ENCODE measurements at places on chromosomes 2 and 18.

- peak; percentile 16 for DNase-seq
Observed at GRCh38 chr2:40096360-40096759, 317.3 kb upstream of the THUMPD2 start.

DNA sequence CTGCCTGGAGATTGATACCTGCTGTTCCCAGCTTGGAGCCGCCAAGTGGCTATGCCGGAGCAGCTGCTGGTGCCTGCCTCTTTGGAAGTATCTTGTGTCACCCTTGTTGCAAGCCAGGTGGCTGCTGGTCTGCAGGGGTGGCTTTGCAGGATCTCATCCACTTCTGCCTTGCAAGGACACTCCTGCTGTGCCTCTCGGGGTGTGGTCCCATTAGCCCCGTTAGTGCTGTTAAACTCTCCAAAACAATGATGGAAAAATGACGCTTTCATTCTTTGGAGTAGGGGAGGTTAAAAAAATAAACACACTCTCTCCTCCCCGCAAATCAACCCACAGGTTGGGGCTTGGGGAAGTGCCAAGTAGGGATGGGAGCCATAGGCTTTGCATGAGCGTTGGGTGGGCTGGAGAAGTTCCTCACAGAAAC lies 352.8 kb downstream of the RNF144A start:
- DNase-seq = peak; percentile 57

GRCh38 chr2:218229239-218229638 lies 12.2 kb downstream of the ARPC2 start:
- DNase-seq = no peak

GRCh38 chr2:26179446-26179913 lies 6.6 kb downstream of the GAREM2 start:
- DNase-seq = no peak

DNA sequence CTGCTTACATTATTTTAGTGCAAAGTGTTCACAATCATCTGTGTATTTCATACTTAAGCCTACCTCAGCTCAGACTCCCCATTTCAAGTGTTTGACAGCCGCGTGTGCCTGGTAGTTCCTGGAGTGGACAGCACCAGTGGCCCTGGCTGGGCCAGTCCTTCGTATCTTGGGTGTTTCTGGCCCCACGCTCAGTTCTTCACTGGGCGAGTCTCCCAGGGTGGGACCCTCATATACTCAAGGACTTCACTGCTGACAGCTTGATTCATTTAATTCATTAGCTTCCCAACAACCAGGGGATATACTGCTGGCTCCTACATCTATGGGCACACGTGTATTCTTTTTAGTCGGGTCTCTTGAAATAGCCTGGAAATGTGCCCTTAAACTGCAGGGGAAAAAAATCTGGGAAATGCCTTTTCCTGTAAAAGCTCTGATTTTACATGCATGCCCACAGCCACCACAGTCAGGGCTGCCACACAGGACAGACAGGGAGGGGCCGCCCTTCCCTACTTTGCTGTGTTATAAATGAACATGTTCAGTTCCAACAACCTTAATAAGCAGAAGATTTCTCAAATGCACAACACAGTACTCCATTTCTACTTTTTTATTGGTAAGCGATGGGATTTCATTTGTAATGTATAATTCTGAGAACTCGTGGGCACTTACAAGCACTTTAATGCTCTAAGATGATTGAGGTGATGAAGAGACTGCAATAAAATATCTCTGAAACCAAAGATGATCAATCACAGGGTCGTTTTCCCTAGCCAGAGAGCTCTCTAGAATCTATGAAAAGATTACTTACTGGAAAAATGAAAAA lies 205.5 kb upstream of the REV1 start:
- no peak for DNase-seq

GRCh38 chr2:27870724-27871123 lies 19.5 kb downstream of the RBKS start:
- DNase-seq = no peak

GRCh38 chr18:76493213-76494161 lies 1.6 kb downstream of the ZNF516 start:
- DNase-seq = peak; percentile 57

- no peak for DNase-seq
Observed at GRCh38 chr2:26530696-26531095, 52.8 kb upstream of the OTOF start.

DNA sequence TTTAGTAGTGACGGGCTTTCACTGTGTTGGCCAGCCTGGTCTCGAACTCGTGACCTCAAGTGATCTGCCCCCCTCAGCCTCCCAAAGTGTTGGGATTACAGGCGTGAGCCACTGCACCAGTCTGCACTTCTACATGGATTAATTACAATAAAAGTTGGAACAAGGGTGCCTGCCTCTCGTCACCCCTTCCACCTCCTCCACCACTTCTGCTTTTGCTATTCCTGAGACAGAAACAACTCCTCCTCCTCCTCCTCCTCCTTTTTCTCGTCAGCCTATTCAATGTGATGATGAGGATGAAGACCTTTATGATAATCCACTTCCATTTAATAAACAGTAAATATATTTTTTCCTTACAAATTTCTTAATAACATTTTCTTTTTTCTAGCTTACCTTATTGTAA lies 35.2 kb downstream of the SRBD1 start:
- DNase-seq = no peak

GRCh38 chr2:204187229-204188083 lies 250.9 kb downstream of the ICOS start:
- DNase-seq = no peak

- DNase-seq = no peak
Observed at GRCh38 chr2:110104025-110104771, 11.4 kb downstream of the MALL start.

- DNase-seq = peak; percentile 26
Observed at GRCh38 chr2:151638191-151638933, 95.9 kb downstream of the NEB start.

GRCh38 chr2:220101980-220102379 lies 474.6 kb downstream of the SLC4A3 start:
- DNase-seq = no peak

DNA sequence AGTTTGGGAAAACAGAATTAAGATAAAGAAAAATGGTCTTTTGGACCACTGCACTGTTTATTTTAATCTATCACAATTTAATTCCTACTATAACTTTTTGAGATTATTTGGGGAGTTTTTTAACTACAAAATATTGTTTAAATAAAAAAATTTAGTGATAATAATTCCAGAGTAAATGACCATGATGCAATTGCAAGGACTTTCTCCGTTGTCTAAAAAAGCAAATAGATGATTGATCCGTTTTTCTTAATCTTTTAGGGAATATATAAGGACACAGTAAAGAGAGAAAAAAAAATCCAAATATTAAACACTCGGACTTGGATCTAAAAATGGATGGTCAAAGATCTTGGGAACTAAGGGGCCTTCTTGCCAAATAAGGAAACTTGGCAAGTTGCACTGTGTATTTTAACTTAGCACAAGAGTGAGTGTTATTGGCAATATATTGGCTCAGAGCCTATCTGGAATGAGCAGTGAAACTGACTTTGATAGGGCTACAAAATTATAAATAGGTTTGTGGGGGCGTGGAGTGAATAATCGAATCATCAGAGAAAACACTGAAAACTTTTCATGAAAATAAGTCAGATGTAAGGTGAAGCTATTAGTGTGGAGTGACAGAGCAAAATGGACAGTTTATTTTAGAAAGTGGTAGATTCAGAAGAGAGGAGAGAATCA lies 2.0 kb downstream of the MAP3K20 start:
- DNase-seq = no peak

- peak; percentile 39 for DNase-seq
Observed at GRCh38 chr2:238370823-238371372, 50.6 kb downstream of the TRAF3IP1 start.

DNA sequence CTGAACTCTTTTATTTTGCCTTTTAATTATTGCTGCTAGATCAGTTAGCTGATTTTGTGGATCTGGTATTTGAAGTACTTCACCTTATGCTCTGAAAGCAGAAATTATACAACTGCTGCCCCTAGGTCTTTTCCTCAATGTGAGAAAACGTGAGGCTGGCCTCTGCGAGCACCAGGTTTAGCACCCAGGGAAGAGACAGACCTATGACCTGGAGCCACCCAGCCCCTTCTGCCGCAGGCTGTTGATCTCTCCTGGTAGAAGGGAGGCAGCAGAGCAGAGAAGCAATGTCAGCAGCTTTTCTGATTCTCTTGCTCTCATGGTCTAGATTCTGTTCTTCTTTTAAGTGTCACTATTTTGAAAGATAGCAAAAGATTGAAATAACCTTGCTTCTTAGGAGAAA lies 19.9 kb downstream of the TRAPPC12 start:
- no peak for DNase-seq

DNA sequence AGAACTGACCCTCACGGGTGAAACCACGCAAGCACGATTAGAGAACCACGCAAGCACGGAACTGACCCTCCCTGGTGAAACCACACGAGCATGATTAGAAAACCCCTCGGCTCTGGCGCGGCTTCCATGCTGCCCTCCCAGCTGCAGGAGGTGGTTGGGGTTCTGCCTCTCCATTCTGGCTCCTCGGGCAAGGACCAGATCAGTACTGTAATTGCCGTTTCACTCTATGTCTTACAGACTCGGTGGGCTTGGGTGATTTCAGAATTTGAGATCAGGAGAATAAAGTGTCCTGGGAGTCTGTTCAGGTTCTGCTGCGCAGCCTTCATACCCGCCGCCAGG lies 58.3 kb upstream of the KCNG2 start:
- DNase-seq = no peak

DNA sequence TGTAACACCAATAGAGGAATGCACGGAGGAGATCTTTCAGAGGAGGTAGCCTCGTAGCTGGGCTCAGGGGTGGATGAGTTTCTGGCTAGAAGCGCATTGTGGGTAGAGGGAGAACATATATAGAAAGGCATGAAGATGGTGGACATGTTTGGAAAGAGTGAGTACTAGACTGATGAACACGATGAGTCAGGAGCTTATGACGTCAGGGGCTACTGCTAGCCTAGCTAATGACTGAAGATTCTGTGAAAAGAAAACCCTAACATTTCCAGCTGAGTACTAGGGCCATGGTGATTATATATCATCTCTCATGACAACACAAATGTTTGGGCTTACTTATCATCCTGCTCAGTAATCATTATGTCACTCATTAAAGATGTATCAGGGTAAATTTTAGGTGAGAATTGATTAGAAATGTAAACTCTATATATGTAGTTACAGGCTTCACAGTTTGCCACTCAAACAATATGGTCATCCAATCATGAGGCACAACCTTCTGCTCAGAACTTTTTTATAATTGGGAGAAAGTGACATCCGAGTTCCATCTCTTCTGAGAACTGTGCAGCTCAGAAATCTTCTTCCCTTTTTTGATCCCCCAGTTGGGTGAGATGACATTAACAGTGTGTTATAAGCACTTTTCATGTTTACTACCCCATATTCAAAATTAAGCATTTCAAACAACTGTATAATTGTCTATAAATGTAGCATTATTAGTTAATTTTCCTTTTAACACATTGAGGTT lies 22.2 kb upstream of the IL1RN start:
- DNase-seq = no peak

DNA sequence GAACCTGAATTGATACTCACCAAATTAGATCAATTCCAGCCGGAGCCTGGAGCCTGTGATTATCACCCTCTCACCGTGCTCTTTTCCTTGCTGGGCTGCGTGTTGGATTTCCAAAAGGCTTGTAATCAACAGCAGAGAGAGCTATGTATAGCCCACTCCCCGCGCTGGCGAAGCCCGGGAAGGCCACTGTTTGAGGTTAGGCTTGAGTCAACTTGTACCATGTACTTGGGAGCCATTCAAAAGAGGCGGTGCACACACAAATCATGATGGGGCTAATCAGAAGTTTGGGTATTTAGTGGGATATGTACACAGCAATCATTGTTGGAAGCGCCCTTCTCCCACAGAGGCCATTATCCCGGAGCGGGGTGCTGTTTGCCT lies 151.6 kb downstream of the GLI2 start:
- DNase-seq = no peak

DNA sequence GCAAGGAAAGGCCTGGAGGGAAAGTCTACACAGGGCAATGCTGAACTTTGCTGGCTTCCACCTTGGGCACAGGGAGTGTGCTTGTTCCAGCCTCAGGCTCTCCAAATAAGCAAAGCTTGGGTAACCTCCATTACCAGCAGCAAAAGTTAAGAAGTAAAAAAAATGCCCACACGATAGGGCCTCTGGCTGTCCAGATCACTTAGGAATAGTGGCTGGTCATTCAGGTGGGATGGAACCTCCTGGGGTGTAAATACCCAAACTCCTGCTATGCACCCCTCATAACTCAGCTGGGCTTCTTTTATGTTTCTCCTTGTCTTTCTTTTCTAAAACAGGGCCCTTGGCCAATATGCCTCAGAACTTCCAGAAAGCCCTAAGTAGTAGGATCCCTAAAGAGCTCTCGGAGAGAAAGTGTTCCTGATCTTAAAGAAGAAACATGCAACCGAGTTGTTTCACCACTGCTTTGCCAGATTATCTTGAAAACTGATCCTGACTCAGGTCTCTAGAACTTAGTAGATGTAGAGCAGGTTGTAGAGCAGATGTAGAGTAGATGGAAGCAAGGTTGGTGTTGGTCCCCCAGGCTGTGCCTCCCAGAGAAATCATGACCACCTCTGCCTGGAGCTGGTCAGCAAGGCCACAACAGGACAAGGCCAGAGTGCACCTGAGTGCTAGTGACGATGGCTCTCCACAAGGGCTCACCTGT lies 2.0 kb upstream of the OSR1 start:
- no peak for DNase-seq

DNA sequence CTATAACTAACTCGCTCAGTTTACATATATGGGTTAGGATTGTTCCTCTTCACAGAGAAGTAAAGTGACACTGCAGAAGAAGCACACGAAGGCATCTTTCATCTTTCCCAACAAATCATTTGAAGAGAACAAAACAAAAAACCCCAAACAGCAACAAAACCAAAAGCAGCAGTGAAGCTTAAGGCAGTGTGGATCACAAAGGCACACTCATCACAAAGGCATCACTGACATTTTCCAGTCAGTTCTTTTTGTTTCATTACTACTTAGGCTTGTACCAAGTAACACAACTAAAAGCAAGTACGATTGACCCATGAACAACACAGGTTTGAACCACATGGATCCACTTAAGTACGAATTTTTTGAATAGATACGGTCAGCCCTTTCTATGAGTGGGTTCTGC lies 75.7 kb downstream of the RNF152 start:
- no peak for DNase-seq

GRCh38 chr2:69642709-69643601 lies 584 bp downstream of the AAK1 start:
- DNase-seq = peak; percentile 7

DNA sequence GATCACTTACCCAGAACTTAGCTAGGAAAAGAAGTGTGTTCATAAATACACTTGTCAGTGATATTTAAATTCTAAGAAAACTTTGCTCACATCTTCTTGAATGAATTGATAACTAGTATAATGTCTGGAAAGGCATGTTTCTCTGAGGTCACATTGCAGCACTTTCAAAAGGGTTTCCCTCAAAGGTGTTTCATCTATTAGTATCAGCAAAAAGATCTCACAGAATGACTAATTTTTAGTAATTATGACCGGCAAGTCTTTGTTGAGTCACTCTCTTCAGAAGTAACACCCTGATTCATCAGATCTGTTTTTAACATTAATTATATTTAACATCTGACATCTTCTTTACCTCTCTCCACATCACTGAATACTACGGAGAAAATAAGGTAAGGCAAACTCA lies 222.3 kb downstream of the IKZF2 start:
- no peak for DNase-seq
